Foreskin keratinocyte (primary cell): ENCODE measurements at places on chromosomes 1 and 21.

DNA sequence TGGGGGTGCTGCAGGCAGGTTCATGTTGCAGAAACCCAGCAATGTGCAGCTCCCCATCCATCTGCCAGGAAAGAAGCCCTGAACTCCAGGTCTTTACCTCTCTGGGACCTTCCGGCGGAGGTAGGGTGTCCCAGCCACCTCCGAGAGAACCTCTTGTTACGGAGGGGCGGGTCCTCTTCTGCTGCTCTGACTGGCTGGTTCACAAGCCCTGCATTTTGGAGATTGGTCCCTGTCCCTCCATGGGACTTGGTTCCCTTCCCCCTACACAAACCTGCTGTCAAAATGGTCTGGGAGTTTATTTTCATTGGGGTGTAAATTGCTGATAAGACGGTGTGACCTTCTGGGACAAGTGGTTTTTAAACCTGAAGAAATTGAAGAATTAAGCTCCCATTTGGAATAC lies 8.0 kb upstream of the CELSR2 start:
- no peak for DNase-seq

DNA sequence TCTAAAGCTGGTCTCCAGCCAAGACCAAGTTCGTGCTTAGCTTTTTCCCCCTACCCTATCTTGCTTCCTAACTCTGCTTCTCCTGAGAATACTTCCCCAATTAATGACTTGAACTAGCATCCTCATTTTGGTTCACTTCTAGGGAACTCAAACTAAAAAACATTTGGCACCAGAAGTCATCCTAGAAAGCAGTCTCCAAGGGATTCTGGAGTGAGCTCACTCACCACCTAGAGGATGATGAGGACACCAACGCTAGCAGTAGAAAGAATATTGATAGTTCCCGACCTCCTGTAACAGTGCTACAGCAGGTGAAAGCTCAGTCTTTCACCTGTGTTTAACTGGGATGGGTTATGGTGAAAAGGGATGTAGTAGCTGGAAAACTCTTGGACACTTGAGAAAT lies 4.7 kb upstream of the PSMB2 start:
- no peak for DNase-seq

DNA sequence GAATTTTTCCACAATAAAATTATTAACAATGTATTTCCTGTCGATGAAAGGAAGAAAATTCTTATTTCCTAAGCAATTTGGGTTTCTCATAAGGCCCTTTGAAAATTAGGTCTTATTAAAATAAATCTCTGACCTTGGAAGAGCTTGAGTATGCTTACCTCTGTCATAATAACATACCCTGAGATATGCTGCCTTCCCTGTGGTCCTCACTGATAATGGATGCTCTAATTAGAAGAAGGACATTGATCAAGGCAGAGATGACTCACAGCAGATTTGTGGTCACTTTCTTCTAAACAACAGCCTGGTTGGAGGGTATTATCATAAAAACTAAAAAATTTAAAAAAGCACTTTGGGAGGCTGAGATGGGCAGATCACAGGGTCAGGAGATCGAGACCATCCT lies 217.8 kb downstream of the GRIK1 start:
- no peak for DNase-seq

- no peak for DNase-seq
These were observed 2.2 kb downstream of the STMN1 start for GRCh38 chr1:25903986-25904385.

DNA sequence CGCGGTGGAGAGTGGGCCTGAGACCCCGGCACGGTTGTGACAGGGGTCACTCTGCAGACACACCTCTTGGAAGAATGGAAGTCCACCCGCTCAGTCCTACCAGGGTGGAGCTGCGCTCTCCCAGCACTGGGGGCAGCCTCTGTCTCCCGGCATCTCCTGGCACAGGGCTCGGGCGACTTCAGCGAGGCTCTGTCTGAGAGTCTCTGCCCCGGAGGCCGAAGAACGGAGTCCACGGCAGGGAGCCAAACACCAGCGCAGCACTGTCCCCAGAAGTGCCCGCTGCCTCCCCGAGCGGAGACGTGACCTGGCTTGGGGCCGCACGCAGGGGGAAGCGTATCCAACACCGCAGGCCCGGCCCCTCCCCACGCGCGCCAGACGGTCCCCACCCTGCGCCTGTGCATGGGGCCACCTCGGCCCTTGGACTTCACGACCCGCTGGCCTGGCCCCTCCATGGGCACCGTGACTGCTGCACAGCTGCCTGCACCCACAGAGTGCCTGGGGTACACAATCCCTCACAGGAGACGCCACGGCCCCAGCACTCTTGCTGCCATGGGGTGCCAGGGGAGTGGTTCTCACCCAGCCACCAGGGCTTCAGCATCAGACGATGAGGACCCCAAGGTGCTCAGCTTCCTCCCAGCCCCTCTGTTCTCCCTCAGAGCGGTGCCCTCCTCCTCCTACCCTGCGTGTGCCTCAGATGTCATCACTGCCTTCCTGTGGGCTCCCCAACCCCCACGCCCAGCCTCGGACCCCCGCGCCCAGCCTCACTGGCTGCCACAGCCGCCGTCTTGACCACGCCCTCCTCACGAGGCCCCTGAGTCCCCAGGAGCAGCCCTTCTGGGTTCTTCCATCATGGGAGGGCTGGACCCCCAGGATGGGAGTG lies 14.9 kb upstream of the RNF223 start:
- no peak for DNase-seq

- peak; percentile 34 for DNase-seq
These were observed 21.5 kb upstream of the SLC44A5 start for GRCh38 chr1:75632350-75632949.

DNA sequence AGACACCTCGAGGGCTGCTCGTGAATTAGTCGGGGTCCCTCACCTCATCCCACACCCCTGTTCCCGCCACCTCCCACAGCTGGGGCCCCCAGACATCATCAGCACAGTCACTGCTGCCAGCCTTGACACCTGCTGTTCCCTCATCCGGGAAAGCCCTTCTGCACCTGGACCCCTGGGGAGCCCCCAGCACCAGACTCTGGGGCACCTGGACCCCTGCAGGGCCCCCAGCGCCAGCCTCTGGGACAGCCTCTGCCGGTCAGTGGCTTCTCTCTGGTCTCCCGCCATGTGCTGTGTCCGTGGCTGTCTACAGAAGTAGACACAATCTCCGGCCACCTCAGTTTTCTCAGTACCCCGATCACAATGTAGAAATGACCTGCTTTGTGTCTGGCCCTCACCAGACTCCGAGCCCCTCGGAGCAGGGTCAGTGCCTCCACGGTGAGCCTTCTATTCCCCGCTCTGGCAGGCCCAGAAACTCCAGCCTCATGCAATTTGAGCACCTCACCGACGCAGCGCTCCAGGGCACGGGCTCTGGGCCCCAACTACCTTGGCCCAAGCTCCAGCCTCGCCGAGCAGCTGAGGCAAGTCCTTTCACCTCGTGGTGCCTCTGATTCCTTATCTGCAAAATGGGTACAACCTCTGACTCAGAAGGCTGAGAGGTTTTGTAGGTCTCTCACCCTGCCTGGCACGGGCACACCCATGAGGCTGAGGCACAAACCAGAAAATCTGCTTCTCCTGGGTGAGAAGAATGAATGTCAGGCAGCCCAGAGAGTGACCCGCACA lies 84.7 kb downstream of the RIPK4 start:
- no peak for DNase-seq

DNA sequence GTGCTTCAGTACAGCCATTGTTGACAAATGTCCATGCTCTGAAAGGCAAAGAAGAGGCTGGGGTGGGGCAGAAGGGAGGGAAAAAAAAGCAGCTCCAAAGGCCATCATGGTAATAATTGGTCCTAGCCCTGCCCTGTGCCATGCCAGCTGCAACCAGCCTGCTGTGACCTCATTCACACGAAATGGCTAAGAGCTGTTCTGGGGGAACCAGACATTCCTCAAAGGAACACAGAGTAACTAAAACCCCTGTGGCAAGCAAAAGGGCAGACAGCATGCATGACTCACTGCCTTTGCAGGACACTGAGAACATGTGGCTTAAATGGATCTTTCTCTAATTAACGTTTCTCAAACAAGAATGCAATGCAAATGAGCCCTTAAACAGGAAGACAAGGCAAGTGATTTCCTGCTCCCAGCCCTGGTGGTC lies 42.3 kb downstream of the STYXL2 start:
- DNase-seq = peak; percentile 43

DNA sequence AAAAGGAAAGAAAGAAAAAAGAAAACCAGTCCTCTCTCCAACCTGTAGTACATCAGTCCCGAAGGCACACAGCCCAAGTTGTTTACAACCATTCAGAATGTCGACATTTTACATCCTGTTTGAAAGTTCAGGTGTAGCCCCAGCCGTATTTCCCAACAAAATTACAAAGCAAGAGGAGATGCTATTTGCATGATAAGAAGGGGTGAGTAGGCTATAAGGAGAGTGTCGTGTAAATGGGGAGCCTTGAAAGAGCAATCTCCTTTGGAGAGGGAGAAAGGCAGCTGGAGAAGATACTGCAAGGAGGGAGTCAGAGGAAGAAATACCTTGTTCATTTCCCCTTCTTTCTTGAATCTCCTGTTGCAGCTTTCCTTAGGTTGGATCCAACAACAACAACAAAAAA lies 35.5 kb upstream of the DENND1B start:
- DNase-seq = no peak

GRCh38 chr1:109765896-109766615 lies 2.3 kb upstream of the EPS8L3 start:
- DNase-seq = no peak

DNA sequence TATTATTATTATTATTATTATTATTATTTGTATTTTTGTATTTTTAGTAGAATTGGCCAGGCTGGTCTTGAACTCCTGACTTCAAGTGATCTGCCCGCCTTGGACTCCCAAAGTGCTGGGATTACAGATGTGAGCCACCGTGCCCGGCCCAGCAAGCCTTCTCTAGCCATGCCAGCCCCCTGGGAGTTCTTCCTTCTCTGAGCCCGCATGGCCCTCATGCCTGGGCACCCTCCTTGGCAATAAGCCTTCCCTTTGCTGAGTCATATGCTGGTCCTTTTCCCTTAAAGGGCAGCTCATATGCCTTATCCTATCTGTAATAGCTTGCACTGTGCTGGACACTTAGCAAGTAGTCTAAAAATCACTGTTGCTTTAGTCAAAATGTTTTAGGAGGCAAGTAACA lies 8.5 kb upstream of the NBL1 start:
- DNase-seq = no peak

DNA sequence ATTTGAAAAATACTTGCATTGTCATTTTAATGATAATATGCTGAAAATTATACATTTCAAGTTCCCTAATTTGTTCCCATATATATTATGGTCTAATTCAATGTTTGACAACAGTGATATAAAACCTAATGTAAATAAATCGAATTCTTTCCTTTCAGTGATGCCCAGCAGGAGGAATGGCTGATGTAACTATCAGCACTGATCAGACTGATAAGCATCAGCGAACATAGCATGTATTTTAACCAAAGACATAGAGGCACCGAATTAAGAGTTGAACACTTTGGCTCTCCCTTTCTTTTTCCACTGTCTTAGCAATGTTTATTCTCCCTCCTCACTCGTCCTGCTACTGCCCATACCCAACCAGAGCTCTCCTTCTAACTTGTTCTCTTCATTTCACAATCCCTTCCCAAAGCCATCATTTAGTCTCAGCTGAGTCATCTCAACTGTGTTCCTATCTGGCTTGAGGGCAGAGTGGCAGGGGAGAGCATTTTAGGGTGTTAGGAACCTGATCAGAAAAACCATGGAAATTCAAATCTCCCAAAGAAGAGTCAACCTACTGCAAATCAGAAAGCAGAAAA lies 58.8 kb upstream of the C1orf115 start:
- no peak for DNase-seq

DNA sequence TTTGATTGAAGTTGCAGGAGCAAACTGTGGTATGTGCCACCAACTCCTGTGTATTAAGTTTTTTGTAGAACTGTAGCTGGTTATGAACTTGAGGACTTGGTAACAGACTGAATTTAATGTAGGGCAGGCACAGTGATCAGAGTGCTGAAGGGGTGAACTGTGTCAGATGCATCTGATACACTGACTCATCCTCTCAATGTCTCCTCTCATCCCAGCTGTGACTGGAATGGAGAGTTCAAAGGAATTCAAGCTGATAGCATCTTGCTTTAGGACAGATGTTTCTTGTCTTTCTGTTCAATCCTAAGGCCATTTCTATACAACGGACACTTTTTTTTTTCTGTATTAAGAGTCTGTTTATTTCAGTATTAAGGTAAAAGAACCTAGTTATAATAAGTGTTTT lies 25.0 kb upstream of the GBP1 start:
- DNase-seq = no peak

DNA sequence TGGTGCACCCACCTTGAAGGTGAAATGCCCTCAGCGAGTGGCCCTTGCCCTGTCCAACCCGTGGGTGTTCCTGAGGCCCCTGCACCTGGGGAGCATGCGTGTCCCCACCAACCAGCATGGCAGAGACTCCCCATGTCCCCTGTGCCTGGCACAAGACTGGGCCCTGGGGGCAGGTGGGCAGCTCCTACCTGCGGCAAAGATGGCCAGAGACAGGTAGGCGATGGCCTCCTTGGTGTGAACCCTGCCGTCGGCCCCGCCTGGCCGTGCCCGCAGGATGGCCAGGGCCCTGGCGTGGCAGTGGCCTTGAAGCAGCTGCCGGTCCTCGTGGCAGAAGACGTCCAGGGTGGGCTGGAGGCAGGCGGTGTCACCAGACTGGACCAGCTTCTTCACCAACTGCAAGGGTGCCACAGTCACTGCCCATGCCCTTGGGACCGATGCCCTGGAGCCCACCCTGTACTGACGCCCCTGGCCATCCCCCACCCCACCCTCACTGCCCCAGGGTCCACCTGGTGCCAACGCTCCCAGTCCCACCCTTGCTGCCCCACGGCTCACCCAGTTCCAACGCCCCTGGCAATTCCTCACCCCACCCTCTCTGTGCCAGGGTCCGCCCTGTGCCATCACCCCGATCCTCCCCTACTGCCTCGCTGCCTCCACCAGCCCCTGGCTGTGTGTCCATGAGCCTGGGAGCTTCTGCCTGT lies 15.7 kb downstream of the TTC34 start:
- DNase-seq = no peak

GRCh38 chr21:45013260-45013841 lies 61.0 kb upstream of the ADARB1 start:
- no peak for DNase-seq

DNA sequence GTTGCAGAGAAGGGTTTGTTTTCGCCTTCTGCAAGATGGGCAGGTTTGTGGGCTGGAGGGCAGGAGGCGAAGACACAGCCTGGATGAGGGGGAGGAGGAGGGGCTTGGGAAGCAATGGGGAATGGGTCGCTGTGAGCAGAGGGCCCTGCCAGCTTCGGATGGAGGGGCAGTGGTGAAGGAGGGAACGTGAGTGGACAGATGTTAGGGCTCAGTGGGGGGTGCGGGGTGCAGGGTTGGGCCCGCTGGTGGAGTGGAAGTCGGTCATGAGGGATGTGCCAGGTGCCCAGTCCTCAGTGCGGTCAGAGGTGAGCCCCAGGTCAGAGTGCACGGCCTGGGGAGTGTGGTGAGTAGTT lies 55.5 kb upstream of the ABCG1 start:
- no peak for DNase-seq

GRCh38 chr1:201299968-201300367 lies 16.7 kb downstream of the PKP1 start:
- peak; percentile 85 for DNase-seq

- no peak for DNase-seq
These were observed at the start of gene C1QA for GRCh38 chr1:22636353-22636752. TSS of gene C1QA (plus strand) at chr1:22636628. CDS start at chr1:22637617, 989 bp downstream.

GRCh38 chr1:52629325-52629643 lies 3.7 kb upstream of the SHISAL2A start:
- no peak for DNase-seq
